ENCODE measurements at places on chromosomes 2 and 18. TPM values are rescaled to one million over a fixed set of nuclear protein-coding genes. Genes with fewer than 3 reads are reported as not detected.

NPAS2 gene
- total RNA-seq: 42.0 TPM

DNA sequence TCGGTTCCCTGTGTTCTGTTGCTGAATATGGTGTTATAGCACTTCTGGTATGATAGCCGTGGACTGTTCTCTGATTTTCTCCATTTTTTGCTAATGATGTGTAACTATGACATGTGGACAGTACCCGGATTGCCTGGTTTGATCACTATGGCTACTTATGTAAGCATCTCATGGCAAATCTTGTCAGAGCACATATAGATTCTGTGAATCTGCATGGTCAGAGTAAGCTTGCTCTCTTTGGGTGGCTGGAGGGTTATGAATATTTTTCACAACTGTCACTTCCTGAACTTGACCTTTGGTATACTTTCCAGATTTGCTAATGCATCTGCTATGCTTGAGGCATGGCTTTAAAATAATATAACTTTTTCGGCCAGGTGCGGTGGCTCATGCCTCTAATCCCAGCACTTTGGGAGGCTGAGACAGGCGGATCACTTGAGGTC, 36.8 kb upstream of the ATP8B1 start:
- no peaks in the 10 kb centered on the region for H3K27me3 ChIP-seq
- H3K4me1 ChIP-seq: no peaks in the 10 kb centered on the region
- H3K4me3 ChIP-seq: no peak overlapping the region
- no peaks in the 10 kb centered on the region for H3K36me3 ChIP-seq
- no peak overlapping the region for H3K27ac ChIP-seq
- no peak for DNase-seq

KATNAL2 gene
- total RNA-seq: 1.8 TPM

DNA sequence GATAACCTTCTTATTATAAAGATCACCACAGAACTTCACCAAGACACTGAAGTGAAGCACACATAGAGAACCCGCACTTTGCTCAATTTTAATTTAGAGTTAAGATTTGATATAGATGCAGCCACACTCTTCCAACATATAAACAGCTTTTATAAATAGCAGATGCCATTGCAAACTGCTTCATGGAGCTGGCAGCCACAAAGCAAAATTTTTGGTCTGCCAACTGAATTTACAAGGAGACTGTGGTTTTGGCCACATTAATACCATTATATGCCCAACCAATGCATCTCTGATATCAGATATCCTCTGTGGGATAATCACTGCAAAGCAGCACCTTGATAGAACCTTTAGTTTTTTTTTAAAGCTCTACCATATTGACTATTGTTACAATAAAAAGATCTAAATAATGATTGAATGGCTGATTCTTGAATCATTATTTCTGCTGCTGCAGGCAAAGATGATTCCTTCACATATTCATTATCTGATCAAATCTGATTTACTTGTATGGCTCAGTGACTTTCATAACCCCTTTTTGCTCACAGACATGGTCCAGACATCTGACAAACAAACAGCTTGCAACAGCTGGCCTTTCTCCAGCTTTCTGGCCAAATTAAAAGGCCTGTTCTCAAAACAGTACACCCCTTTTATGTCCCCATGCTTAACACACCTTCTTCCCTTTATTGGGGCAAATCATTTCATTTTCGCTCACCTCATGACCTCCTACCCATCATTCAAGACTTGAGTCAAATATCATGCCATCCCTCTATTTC, 88.4 kb downstream of the METTL4 start:
- H3K36me3 ChIP-seq: no peaks in the 10 kb centered on the region
- DNase-seq: no peak
- H3K4me3 ChIP-seq: no peak overlapping the region
- H3K27me3 ChIP-seq: no peaks in the 10 kb centered on the region
- H3K4me1 ChIP-seq: no peaks in the 10 kb centered on the region

DNA sequence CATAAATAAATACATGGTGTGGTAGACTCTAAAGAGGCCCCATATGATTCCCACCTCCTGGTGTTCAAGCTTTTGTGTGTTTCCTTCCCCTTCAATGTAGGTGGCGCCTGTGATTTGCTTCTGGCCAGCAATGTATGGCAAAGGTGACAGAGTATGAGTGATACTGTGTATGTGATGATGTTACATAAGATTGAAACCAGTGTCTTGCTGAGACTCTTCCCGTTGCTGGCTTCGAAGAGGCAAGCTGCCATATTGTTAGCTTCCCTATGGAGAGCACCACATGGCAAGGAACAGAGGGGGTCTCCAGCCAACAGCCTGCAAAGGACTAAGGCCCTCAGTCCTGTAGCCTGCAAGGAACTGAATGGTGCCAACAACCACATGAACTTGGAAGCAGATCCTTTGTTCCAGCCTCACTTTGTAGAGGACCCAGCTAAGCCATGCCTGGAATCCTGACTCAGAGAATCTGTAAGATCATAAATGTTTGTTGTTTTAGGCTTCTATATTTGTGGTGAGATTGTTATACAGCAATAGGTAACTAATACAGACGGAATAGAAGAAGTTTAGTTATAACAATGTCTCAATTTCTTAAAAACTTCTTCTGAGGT, 1.7 kb upstream of the SMAD4 start:
- DNase-seq: no peak
- H3K4me3 ChIP-seq: no peak overlapping the region
- H3K4me1 ChIP-seq: peaks cover 3% of the 10 kb centered on the region
- H3K27ac ChIP-seq: no peak overlapping the region
- no peaks in the 10 kb centered on the region for H3K36me3 ChIP-seq

LIMS1 gene
- total RNA-seq: 100 TPM

SPDYA gene
- 2.8 TPM for total RNA-seq

BOLA3 gene
- total RNA-seq: 15.3 TPM

GRCh38 chr18:2900684-2901422, 54.0 kb downstream of the EMILIN2 start:
- H3K4me1 ChIP-seq: no peaks in the 10 kb centered on the region
- no peak overlapping the region for H3K27ac ChIP-seq
- DNase-seq: no peak
- H3K4me3 ChIP-seq: no peak overlapping the region

- no peaks in the 10 kb centered on the region for H3K36me3 ChIP-seq
- no peak overlapping the region for H3K4me3 ChIP-seq
- no peak overlapping the region for H3K27ac ChIP-seq
- no peak for DNase-seq
- no peaks in the 10 kb centered on the region for H3K4me1 ChIP-seq
These were observed 75.9 kb downstream of the PMS1 start for GRCh38 chr2:189860161-189860560.

- H3K4me3 ChIP-seq: no peak overlapping the region
- no peaks in the 10 kb centered on the region for H3K36me3 ChIP-seq
- H3K4me1 ChIP-seq: no peaks in the 10 kb centered on the region
- no peak for DNase-seq
- no peaks in the 10 kb centered on the region for H3K27me3 ChIP-seq
- no peak overlapping the region for H3K27ac ChIP-seq
These were observed 19.9 kb upstream of the TMEM131 start for GRCh38 chr2:98015671-98016070.

- H3K36me3 ChIP-seq: no peaks in the 10 kb centered on the region
- DNase-seq: no peak
- no peaks in the 10 kb centered on the region for H3K4me1 ChIP-seq
- no peak overlapping the region for H3K4me3 ChIP-seq
- H3K27me3 ChIP-seq: no peaks in the 10 kb centered on the region
These were observed 116.9 kb downstream of the ALPK2 start for GRCh38 chr18:58511897-58512581.

GRCh38 chr18:22946217-22946616, 13.1 kb downstream of the RBBP8 start:
- H3K4me1 ChIP-seq: no peaks in the 10 kb centered on the region
- H3K36me3 ChIP-seq: no peaks in the 10 kb centered on the region
- H3K27me3 ChIP-seq: no peaks in the 10 kb centered on the region
- H3K27ac ChIP-seq: no peak overlapping the region

DNA sequence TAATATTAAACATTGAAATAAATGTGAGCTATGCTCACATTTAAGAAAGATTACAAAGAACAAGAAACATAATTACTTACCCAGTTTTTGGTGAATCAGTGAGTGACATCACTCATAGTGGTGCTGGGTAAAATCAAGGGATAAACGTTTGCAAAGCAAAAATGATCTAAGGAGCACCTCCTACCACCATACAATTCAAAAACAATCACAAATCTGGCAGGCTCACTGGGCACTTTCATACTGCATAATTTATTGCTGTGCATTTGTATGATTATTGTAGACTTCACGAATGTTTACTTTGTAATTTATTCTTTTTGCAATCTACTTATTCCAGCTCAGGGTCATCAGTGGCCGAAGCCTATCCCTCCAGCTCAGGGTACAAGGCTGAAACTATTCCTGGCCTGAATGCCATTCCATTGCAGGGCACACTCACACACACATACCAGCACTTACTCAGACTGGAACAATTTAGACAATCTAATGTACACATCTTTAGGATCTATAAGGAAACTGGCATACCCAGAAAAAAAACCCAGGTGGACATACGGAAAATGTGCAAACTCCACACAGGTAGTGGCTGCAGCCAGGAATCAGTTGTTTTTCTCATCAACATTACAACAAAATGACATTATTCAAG, 34.4 kb downstream of the AFTPH start:
- DNase-seq: no peak
- no peaks in the 10 kb centered on the region for H3K36me3 ChIP-seq
- no peaks in the 10 kb centered on the region for H3K27me3 ChIP-seq
- H3K27ac ChIP-seq: no peak overlapping the region
- no peak overlapping the region for H3K4me3 ChIP-seq

KCNS3 gene
- total RNA-seq: 8.8 TPM

GRCh38 chr18:65659312-65659711, 91.5 kb upstream of the CDH7 start:
- H3K4me3 ChIP-seq: no peak overlapping the region
- DNase-seq: no peak
- no peaks in the 10 kb centered on the region for H3K27me3 ChIP-seq
- no peaks in the 10 kb centered on the region for H3K4me1 ChIP-seq

SULT1C4 gene
- 4.2 TPM for total RNA-seq

C2orf80 gene
- total RNA-seq: not detected

PLGLB2 gene
- 0.62 TPM for total RNA-seq

GPR35 gene
- total RNA-seq: 2.1 TPM

DNA sequence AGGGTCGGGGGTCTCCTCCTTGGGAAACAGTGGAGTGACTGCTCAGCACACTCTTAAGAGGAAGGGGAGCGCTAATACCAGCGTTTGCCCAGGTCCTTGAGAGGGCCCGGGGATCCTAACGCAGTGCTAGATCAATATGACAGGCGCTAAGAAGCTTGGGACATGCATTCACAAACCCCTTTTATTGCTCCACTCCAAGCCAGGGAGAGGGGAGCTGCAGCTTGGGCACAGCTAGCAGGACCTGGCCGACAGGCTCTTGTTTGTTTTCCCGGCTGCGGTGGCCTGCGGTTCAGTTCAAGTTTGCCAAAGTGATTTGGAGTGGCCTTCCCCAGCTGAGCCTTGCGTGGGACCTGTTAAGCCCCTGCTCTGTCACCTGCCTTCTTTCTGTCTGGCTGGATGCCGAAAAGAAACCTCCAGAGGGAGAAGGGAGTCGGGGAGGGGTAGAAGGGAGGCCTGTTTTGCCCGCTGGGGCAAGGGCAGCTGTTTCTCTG, 152.1 kb downstream of the GLI2 start:
- H3K27me3 ChIP-seq: no peaks in the 10 kb centered on the region
- no peaks in the 10 kb centered on the region for H3K36me3 ChIP-seq
- H3K4me1 ChIP-seq: no peaks in the 10 kb centered on the region
- no peak overlapping the region for H3K4me3 ChIP-seq

- H3K36me3 ChIP-seq: no peaks in the 10 kb centered on the region
- H3K27me3 ChIP-seq: no peaks in the 10 kb centered on the region
- H3K4me1 ChIP-seq: peaks cover 2% of the 10 kb centered on the region
- H3K27ac ChIP-seq: no peak overlapping the region
These were observed 119.7 kb downstream of the GAREM1 start for GRCh38 chr18:32351032-32351431.

DNA sequence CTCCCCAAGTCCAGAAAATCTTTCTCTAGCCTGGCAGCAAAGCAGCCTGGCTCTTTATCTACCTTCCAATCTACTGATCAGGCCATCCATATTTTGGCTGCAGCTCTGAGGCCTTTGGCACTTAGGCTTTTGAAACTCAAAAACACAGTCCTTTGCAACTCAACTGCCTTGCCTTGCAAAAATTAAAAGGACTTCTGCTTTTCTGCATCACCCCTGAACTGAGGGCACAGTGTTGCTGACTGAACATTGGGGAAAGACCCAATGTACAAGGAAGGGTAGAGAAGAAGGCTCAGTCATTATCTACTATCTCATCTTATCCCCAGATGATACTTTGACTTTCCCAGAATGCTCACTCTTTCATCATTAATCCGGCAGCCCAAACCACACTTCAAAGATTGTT, 625.5 kb downstream of the ARHGAP15 start:
- no peaks in the 10 kb centered on the region for H3K36me3 ChIP-seq
- H3K4me1 ChIP-seq: no peaks in the 10 kb centered on the region
- no peaks in the 10 kb centered on the region for H3K27me3 ChIP-seq
- H3K27ac ChIP-seq: no peak overlapping the region
- no peak overlapping the region for H3K4me3 ChIP-seq

DNA sequence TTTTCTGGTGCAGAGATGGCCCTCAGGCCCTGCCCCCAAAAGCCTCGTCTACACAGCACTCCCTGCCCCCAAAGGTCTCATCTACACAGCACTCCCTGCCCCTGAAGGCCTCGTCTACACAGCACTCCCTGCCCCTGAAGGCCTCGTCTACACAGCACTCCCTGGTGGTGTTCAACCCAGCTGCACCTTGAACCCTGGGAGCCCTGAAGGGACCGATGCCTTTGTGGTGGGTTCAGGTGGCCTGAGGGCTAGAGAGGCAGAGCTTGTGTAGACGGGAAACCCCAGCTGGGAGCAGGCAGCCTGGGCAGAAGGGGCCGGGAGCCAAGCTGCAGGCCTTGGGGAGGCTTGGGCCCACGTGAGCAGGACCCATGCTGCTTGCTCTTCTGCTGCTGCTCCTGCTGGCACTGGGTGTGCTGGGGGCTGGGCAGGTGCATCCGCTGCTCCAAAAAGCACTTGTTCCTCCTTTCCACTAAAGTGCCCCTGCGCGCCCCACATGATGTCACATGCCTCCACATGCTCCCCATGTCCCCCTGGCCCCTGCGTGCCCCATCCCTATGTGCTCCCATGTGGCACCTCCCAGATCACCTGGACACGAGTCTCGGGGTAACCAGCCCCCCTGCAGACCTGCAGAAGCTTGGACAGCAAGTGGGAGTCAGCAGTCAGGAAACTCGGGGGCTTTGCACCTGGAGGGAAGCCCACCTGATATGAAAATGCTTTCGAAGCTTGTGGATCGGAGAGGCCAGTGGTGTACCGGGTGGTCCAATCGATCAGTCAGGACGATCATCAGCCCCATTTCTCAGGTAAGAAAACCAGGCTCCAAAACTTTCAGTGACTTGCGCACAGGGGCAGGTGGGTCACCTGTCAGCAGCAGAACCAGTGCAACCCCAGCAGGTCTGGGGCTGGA, 94.9 kb upstream of the CTDP1 start:
- H3K36me3 ChIP-seq: no peaks in the 10 kb centered on the region
- no peaks in the 10 kb centered on the region for H3K27me3 ChIP-seq
- no peak overlapping the region for H3K4me3 ChIP-seq
- no peaks in the 10 kb centered on the region for H3K4me1 ChIP-seq

DNA sequence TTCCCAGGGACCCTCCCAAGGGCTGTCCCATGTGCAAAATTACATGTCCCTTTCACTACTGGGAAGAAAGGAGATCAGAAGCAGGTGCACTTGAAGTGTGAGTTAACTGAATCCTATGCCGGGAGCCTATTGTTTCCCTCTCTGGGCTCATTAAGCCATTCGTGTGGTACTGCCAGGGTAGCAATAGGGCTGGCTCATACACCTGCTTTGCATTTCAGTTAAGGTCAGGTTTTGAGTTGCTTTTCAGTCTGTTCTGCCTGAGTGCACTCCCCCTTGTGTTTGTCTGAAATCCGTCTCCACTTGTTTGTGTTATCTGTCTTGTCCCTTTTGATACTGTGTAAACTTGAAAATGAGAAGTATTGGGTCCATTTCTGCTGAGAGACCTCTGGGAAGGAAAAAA, 1232.6 kb upstream of the NRXN1 start:
- no peaks in the 10 kb centered on the region for H3K27me3 ChIP-seq
- no peak overlapping the region for H3K27ac ChIP-seq
- no peaks in the 10 kb centered on the region for H3K36me3 ChIP-seq
- DNase-seq: no peak
- no peak overlapping the region for H3K4me3 ChIP-seq
